Right ventricle myocardium inferior (tissue), 1 donor: ENCODE measurements at places on chromosomes 5 and 9. TPM values are rescaled to one million over a fixed set of nuclear protein-coding genes. Genes with fewer than 3 reads are reported as not detected.

DNA sequence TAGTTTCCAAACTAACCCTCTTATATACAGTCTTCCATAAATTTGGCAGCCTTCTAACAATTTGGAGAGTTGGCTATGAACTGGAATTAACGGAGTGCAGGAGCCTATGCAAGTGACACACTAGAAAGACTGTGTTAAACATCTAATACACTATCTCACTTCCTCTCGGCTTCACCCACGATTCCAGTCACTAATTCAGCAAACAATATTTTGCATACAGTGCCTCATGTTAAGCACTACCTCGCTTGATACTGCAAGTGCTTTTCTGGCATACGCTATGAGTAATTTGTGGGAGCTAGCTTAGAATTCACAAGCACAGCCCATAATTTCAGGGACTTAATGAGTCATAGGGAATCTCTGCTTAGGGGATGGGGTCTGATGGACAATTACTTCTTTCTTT is 102.5 kb downstream of the ST8SIA4 start:
- no peak for DNase-seq

DNA sequence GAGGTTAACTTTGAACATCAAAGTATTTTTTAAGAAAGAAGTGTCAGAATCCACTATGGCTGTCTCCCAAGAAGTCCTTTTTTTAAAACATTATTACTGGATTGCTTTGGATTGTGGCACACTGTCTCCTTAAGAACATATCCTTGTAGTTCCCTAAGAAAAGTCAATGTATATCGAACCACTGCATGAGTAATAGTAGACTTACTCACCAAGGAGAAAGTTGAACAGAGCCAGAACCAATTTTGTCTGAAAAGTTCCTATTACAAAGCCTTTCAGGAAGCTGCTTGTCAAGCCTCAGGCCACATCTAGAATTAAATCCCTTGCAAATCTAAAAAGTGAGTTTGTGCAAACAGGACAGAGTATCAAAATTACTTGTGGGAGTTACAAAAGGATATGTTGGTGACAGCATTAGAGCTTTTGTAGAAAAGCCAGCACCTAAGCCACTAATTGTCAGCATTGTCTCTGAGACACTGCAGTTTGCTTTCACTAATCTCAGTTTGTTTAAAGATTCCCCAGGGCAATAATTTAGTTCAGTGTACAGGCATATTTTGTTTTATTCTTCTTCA is 195.4 kb downstream of the MPDZ start:
- no peak for DNase-seq

DNA sequence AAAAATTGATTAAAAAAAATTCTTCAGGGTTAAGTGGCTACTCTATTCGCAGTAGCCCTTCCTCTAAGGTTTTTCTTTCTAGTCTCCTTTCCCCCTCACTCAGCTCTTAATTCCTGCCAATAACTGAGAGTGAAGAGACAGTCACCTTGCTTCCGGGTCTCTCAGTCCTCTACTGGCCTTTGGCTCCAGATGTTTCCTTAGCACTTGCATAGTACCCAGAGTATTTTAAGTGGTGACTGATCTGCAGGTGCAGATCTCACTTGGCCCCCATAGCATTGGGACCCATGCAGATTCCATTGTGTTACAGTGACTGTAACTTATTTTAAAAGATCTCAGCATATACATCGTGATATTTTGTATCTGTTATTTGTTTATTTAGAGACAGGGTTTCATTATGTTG is 66.2 kb downstream of the GCNT1 start:
- DNase-seq, result no peak

The GFI1B gene
- total RNA-seq, result 0.43 TPM

The PCDHB9 gene
- total RNA-seq, result 1.3 TPM

The N4BP3 gene
- 2.9 TPM for total RNA-seq
